ENCODE measurements at places on chromosomes 5 and 9.

- DNase-seq, result no peak
Observed at GRCh38 chr9:76161541-76161940, 232.7 kb downstream of the RFK start.

DNA sequence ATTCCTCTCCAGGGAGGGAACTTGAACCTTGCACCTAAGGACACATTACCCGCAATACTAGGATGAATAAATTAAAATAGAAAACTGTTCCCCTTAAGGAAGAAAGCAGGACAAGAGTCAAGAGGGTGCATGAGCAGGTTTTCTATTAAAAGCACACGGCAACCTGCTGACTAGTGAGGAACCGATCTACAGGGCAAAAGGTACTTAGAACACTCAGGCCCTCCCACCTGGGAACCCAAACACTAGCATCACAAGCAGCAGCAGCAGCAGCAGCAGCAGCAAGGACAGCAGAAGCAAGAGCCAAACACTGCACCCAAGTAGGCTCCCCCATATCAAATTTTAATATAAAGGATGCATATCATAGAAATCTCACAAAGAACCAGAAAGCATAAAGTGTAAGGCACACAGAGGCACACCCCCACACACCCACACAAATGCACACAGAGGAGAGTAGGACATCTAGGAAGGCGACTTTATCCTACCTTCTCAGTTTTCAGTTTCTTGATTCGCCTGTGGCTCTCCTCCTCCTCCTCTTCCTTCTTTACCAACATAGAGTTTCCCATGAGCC lies 2.8 kb downstream of the ZNF608 start:
- no peak for DNase-seq

DNA sequence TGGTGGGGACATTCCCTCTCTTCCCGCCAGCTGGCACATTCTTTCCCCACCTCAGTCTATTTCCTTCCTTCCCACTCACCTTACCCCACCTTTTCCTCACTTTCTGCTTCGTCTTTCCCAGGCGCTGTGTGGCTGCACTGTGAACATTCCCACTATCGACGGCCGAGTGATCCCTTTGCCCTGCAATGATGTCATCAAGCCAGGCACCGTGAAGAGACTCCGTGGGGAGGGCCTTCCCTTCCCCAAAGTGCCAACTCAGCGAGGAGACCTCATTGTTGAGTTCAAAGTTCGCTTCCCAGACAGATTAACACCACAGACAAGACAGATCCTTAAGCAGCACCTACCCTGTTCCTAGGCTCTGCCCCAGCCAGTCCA lies 7.3 kb downstream of the DNAJB5 start:
- no peak for DNase-seq

GRCh38 chr9:91094324-91095088 lies 267.2 kb downstream of the AUH start:
- DNase-seq, result no peak

GRCh38 chr5:143986516-143987212 lies 174.7 kb downstream of the HMHB1 start:
- no peak for DNase-seq

- no peak for DNase-seq
Observed at GRCh38 chr9:117116084-117116483, 298.8 kb downstream of the ASTN2 start.

- DNase-seq, result no peak
Observed at GRCh38 chr9:79280691-79281090, 291.1 kb upstream of the TLE4 start.

- no peak for DNase-seq
Observed at GRCh38 chr5:119032656-119033055, 38.2 kb upstream of the DMXL1 start.

DNA sequence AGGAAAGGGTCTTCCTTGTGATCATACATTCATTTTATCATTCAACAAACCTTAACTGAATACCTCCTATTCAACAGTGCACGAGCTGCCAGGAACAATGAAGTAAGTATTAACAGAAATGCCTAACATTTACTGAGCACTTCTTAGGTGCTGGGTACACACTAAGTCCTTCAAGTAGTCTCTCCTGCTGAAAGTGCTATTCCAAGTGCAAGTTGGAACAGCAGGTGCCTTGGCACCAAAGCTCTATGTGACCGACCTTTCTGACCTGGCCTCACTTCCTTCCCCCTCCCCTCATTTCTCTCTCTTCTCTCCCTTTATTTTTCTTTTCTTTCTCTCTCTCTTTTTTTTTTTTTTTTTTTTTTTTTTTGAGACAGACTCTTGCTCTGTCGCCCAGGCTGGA lies 94.5 kb downstream of the GRIA1 start:
- no peak for DNase-seq

GRCh38 chr5:147417135-147417813 lies 92.6 kb downstream of the DPYSL3 start:
- no peak for DNase-seq

DNA sequence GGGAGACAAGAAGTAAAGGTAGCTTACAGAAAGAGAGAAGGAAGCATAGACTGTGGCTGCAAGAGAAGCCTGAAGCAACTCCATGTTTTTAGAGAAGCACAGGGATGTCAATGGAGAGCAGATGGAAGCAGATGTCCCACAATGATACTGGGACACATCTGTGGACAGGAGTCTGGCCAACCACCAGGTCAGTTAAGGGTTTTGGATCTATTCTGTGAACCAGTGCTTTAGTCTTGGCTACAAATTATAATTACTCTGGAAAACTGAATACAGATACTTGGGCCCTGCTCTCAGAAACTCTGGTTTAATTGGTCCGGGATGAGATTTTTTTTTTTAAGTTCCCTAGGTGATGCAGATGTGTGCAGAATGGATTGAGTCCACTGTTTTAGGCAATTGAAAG lies 592.8 kb downstream of the CSNK1G3 start:
- no peak for DNase-seq

DNA sequence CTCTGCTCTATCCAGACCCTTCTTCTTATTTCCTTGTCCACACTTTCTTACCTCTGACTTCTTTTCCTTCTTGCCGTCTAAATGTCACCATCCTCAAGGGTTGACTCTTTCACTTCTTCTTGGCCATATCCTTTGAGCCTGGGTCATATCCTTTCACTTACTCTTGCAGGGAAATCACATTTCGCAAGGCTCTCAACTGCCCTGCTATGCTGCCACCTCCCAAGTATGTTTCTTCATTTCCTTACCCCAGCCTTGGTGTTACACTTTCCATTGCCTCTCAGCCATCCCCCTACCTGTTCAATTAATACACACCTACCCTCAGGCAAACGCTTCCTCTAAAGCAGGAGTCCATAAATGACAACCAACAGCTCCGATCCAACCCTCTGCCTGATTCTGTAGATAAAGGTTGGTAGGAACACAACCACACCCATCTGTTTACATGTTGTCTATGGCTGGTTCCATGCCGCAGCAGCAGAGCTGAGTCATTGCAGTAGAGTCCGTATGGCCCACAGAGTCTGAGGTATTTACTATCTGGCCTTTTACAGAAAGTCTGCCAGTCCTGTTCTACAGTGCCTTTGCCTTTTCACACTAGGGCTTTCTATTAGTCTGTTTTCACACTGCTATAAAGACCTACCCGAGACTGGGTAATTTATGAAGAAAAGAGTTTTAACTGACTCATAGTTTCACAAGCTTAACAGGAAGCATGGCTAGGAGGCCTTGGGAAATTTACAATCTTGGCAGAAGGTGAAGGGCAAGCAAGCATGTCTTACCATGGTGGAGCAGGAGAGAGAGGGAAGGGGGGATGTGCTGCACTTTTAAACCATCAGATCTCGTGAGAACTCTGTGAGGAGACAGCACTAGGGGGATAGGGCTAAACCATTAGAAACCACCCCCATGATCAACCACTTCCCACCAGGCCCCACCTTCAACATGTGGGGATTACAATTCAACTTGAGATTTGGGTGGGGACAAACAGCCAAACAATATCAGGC lies 97.9 kb downstream of the SV2C start:
- DNase-seq, result no peak

DNA sequence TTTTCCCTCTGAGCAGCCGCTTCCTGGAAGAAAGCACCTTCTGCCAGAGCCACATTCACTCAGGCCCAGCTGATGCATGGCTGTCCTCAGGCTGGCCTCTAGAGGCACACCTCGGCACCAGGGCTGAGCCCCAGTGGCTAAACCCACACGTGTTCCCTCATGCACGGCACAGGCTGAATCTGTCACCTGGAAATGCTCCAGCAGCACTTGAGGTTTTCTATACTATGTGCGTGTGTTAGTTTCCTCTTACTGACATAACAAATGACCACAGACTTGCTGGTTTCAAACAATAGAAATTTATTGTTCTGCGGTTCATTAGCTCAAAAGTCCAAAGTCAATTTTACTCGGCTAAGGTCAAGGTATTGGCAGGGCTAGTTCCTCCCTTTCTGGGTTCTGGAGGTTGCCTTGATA lies 141.4 kb downstream of the LRRC70 start:
- DNase-seq, result peak; percentile 23

GRCh38 chr9:117247266-117247665 lies 167.6 kb downstream of the ASTN2 start:
- peak; percentile 4 for DNase-seq

DNA sequence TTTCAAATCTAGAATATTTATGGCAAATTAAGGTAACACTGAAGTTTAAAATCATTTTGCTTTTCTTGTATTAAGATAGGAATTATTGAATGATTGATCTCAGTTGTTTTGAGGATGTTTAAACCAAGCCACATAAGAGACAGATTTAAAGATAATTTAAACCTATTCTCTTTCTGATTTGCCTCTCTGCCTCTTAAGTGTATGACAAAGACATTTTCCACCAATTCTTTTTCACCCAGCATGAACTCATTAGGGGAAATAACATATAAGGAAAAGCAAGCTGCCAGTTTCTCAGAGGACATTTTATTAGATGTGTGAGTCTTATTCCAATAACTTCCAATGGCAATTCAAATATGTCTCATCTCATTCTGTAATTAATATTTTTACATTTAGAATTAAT lies 568.3 kb upstream of the MEF2C start:
- DNase-seq, result no peak

- DNase-seq, result peak; percentile 84
Observed at GRCh38 chr5:55855509-55855908, 4.4 kb downstream of the IL31RA start.

- DNase-seq, result no peak
Observed at GRCh38 chr9:99433555-99433954, 211.5 kb downstream of the SEC61B start.

DNA sequence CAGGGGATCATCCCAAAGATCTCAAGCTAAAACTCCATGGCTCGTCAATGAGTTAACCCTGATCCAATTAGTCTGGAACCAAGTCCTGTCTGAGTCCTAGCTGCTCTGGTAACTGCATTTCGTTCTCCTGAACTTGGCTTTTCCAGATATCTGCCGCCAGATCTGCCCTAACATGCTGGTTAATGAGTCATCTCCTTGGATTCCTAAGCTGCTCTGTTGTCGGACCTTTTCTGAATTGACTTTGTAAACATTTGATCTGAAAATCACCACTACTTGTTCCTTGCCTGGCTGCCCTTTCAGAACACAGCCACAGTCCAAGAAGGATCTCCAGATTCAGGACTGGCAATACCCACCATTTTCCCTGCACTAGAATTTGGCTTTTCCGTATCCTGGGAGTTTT lies 473.0 kb downstream of the ZSWIM6 start:
- DNase-seq, result no peak

DNA sequence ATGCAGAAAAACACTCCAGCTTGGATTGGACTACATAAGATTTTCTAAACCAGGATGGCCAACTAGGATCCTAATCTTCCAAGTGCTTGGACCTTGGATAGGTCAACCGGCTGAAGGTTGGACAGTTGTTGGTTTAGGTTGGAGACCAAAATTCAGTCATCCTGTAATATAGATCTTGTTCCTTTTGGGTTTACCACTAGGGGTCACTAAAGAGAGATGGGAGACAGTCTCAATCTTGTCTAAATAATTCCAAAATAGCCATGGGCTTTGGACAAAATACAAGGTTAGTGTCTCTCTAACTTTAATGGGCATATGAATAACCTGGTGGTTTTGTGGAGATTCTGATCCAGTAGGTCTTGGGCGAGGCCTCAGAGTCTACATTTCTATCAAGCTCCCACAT lies 148.7 kb upstream of the ERCC6L2 start:
- peak; percentile 28 for DNase-seq

- no peak for DNase-seq
Observed at GRCh38 chr5:72871366-72872024, 55.0 kb downstream of the TNPO1 start.

GRCh38 chr9:34332076-34332964 lies 3.0 kb downstream of the NUDT2 start:
- DNase-seq, result peak; percentile 37

- DNase-seq, result no peak
Observed at GRCh38 chr5:64603676-64604075, 86.6 kb upstream of the SHISAL2B start.

DNA sequence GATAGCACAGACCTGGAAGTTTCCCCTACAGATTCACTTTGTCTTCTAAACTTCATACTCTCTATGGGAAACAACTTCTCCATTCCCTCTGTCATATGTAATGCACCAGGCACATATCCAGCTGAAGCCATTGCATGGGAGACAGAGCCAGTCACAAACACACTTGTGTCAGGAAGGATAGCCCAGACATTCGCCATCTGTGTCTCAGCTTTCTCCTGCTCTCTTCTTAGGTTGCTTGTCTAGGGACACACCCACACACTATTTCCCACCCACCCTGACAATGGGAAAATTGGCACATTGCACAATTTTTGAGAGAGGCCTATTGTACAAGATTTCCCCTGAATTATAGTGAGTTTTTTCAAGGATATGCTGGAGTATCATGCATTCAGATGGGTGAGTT lies 158.4 kb upstream of the MPDZ start:
- DNase-seq, result no peak

- DNase-seq, result peak; percentile 20
Observed at GRCh38 chr9:34884747-34885189, 73.3 kb upstream of the PHF24 start.

GRCh38 chr5:30725073-30725472 lies 468.4 kb upstream of the CDH6 start:
- no peak for DNase-seq

DNA sequence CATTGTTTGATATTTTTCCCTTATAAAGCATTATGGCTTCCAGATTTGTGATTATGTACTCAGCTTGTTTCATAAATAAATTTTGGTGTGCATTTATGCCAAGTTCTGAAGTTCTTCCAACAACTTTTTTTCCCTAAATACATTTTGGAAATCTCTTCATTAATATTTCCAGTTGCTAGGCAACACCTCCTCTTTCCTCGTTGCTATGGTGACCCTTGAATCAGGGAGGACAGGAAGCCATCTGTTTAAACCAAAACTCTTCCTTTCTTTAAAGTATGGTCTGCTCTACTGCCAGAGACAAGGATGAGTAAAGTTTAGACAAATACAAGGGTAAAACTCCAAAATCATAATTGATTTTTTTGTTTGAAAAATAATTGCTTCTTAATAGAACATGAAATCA lies 779.3 kb downstream of the CDH9 start:
- no peak for DNase-seq

DNA sequence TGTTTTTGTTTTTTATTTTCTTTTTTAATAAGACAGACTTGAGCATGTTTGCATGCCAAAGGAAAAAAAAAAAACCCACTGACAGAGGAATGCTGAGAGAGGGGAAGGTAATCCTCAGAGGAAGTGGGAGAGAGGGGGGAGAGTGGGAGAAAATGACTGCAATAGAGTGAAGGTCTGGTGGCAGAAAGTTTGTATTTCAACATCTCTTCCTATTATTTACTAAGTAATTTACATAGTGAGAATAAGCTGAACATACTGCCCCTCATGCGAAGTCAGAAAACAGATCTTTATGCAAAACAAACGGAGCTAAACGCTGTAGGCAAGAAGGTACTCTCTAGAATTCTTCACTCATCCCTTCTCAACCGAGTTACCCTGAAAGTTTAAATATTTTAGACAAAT lies 45.0 kb downstream of the ELL2 start:
- no peak for DNase-seq
